Dermis lymphatic vessel endothelial cell (primary cell): ENCODE measurements at places on chromosomes 13 and 19. TPM values are rescaled to one million over a fixed set of nuclear protein-coding genes. Genes with fewer than 3 reads are reported as not detected.

NMRK2 gene
- not detected in 2 replicates for total RNA-seq

NDFIP2 gene
- 29.4 and 34.1 TPM in 2 replicates for total RNA-seq

ZNF284 gene
- 2.9 and 3.1 TPM in 2 replicates for total RNA-seq

IGFL4 gene
- total RNA-seq, result not detected in 2 replicates

UNC13A gene
- total RNA-seq, result under 0.01 and 0.11 TPM in 2 replicates

NKPD1 gene
- 0.11 and 0.17 TPM in 2 replicates for total RNA-seq

PSPN gene
- 0.86 and 1.2 TPM in 2 replicates for total RNA-seq

DZIP1 gene
- 0.26 and 0.43 TPM in 2 replicates for total RNA-seq

ZFP28 gene
- 5.7 and 7.3 TPM in 2 replicates for total RNA-seq

TSHZ3 gene
- 0.43 and 0.95 TPM in 2 replicates for total RNA-seq

TGFBR3L gene
- total RNA-seq, result 0.22 TPM in 1 of 2 replicates, not detected in the other

CEACAM1 gene
- total RNA-seq, result 18.0 and 28.1 TPM in 2 replicates

HIPK4 gene
- total RNA-seq, result under 0.01 TPM in 1 of 2 replicates, not detected in the other

FNDC3A gene
- 55.1 and 87.6 TPM in 2 replicates for total RNA-seq

ZNF529 gene
- total RNA-seq, result 5.1 and 9.0 TPM in 2 replicates

ZNF729 gene
- not detected in 2 replicates for total RNA-seq

UQCR11 gene
- total RNA-seq, result 67.6 and 93.4 TPM in 2 replicates

RNF113B gene
- not detected in 2 replicates for total RNA-seq

HSPB6 gene
- total RNA-seq, result 0.09 and 0.11 TPM in 2 replicates

C1QTNF9B gene
- not detected in 2 replicates for total RNA-seq

CD70 gene
- total RNA-seq, result not detected in 2 replicates

KLK15 gene
- not detected in 2 replicates for total RNA-seq

DAND5 gene
- 0.22 and 0.34 TPM in 2 replicates for total RNA-seq

ADPRHL1 gene
- total RNA-seq, result 0.34 and 0.54 TPM in 2 replicates

PNMA8B gene
- under 0.01 TPM in 2 replicates for total RNA-seq

CD209 gene
- total RNA-seq, result 0.11 and 0.26 TPM in 2 replicates

CAPN12 gene
- 0.22 TPM in 1 of 2 replicates, not detected in the other for total RNA-seq
